ENCODE measurements at places on chromosomes 1 and 21.

GRCh38 chr1:167057241-167057688, 32.9 kb downstream of the GPA33 start:
- DNase-seq, result no peak

- no peak for DNase-seq
Observed at GRCh38 chr1:1426496-1427105, 5.5 kb upstream of the ANKRD65 start.

DNA sequence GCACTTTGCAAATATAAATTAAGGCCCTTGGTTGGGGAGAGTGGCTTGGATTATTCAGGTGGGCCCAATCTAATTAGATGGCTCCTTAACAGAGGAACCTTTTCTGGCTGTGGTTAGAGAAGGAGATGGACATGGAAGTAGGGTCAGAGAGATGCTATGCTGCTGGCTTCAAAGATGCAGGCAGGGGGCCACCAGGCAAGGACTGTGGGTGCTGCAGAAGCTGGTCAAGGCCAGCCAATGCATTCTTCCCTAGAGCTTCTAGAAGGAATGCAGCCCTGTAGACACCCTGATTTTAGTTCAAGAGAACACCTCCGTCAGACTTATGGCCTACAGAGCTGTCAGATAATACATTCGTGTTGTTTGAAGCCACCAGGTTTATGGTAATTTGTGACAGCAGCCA, 3.7 kb upstream of the TMEM9 start:
- DNase-seq, result no peak

DNA sequence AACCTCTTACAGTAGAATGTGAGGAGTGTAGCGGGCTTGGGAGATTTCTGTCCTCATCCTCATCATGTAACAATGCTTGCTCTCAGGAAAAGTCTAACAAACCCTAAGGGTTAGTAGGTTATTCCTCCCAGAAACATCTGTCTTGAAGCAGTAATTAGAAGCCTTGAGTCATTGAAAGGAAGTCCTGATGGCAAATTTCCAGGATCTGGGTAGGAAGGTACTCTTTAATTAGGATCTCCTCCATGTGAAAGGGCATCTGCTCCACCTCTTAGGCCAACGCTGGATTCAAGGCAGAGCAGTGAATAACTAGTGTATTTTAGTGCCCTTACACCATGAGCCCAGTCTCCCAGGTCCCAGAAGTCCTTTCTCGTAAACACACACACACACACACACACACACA, 106.6 kb upstream of the BARHL2 start:
- no peak for DNase-seq

GRCh38 chr1:64922336-64922735, 44.0 kb downstream of the JAK1 start:
- DNase-seq, result no peak

GRCh38 chr1:30855686-30856259, 52.8 kb downstream of the SDC3 start:
- DNase-seq, result no peak

DNA sequence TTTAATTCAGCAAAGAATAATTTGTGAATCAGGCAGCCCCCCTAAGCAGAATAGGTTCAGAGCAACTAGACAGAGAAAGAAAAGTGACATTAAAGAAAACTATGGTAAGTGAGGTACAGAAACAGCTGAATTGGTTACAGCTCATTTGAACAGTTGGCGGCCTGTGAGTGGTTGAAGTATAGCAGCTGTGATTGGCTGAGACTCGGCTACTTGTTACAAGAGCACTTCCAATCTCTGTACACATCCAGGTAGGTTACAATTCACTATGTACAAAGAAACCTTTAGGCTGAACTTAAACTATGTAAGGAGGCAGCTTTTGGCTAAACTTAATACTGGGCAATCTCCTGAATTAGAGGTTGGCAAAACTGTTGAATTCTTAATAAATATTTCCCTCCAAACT, 171.1 kb upstream of the LHX8 start:
- DNase-seq, result no peak

DNA sequence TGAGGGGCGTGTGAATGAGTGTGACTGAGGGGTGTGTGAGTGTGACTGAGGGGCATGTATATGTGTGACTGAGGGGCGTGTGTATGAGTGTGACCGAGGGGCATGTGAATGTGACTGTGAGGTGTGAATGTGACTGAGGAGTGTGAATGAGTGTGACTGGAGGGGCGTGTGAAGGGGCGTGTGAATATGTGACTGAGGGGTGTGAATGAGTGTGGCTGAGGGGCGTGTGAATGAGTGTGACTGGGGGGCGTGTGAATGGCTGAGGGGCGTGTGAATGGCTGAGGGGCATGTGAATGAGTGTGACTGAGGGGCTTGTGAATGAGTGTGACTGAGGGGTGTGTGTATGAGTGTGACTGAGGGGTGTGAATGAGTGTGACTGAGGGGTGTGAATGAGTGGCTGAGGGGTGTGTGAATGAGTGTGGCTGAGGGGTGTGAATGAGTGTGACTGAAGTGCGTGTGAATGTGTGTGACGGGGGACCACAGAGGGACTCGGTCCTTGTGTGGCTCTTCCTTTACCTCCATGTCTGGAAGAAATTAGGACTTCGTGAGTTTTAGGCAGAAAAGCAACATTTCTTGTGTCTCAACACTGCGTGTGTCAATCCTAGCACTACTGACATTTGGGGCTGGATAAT, 105.8 kb downstream of the GLIS1 start:
- no peak for DNase-seq

- DNase-seq, result no peak
Observed at GRCh38 chr1:240609527-240610060, 2.4 kb downstream of the GREM2 start.

DNA sequence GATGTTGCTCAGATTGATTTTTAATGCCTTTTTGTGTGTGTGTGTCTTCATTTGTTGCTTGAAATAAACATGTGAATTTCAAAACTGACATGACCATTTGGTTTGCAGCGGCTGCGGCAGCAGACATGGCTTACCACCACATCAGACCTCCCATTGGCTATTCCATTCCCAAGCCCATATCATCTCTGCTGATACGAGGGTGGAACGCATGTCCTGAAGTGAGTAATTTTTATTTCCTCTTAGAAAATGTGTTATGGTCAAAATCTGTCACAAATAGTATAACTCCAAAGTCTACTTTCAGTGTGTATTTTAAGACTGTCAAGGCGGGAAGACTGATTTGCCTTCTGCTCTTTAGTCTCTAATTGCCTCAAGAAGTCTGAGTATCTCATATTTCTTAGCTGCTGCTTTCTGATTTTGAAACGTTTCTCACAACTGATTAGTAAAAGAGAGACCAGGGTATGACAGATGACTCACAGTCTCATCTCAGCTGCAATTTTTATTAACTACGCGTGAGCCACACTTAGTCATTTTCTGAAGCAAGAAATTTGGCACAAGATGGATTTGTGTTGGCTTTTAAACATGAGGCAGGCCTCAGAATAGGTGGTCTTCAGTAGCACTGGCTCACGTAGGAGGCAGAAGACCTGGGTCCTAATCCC, 49.0 kb downstream of the LRRC53 start:
- no peak for DNase-seq

DNA sequence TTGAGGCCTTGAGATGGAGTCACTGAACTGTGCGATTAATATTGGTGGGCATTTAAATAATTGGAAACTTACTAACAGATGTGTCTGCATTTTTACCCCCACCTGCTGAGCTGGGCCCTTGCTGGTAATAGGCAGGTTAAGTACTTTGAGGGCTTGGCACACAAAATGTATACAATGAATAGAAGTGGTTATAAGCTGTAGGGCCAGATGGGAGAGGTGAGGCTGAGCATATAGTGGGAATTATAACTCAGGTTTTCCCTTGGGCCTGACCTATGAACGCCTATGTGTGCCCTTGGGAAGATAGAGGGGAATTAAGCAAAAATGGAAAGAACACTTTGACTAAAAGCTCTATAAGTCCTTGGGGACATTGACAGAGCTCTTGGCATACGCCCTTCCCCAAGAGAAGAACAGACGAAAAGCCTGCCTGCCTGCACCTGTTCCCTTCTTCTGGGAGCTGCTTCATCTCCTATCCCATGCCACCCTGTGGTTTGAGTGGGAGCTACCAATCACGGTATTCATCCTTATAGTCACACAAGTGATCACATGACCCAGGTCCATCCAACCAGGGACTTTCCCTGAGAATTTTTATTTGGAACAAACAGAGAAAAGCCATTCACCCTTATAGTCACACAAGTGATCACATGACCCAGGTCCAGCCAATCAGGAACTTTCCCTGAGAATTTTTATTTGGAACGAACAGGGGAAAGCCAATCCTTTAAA, 260.7 kb upstream of the CSF3R start:
- DNase-seq, result no peak

GRCh38 chr1:217315346-217315745, 315.5 kb downstream of the GPATCH2 start:
- DNase-seq, result no peak

- no peak for DNase-seq
Observed at GRCh38 chr1:76482272-76482671, 385.0 kb upstream of the ST6GALNAC5 start.

DNA sequence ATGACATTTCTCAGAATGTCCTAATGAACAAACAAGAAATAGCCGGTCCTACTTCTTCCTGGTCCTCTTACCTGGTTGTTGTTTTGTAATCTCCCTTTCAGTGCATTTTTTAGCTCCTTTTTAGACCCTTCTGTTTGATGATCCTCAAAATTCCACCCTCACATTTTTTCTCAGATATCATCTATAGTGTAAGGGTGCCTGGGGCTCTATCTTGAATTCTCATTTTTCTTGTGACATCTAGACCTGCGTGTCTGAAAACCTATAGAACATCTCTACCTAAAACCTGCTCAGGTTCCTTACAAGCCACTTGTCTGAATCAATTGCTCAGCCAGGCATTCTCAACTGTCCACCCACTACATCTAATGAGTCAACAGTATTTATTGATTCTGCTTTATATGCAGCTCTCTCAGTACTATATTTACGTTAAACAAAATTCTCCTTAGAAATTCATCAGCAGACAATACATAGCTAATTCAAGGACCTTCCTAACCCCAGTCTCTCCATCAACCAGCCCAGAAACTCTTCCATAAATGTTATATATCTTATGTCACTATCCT, 36.5 kb upstream of the USH2A start:
- no peak for DNase-seq

- DNase-seq, result no peak
Observed at GRCh38 chr1:81446000-81446669, 354.6 kb upstream of the ADGRL2 start.

- no peak for DNase-seq
Observed at GRCh38 chr1:53738205-53739108, 507 bp downstream of the GLIS1 start.

GRCh38 chr1:174022976-174023277, 770 bp upstream of the RC3H1 start:
- no peak for DNase-seq

DNA sequence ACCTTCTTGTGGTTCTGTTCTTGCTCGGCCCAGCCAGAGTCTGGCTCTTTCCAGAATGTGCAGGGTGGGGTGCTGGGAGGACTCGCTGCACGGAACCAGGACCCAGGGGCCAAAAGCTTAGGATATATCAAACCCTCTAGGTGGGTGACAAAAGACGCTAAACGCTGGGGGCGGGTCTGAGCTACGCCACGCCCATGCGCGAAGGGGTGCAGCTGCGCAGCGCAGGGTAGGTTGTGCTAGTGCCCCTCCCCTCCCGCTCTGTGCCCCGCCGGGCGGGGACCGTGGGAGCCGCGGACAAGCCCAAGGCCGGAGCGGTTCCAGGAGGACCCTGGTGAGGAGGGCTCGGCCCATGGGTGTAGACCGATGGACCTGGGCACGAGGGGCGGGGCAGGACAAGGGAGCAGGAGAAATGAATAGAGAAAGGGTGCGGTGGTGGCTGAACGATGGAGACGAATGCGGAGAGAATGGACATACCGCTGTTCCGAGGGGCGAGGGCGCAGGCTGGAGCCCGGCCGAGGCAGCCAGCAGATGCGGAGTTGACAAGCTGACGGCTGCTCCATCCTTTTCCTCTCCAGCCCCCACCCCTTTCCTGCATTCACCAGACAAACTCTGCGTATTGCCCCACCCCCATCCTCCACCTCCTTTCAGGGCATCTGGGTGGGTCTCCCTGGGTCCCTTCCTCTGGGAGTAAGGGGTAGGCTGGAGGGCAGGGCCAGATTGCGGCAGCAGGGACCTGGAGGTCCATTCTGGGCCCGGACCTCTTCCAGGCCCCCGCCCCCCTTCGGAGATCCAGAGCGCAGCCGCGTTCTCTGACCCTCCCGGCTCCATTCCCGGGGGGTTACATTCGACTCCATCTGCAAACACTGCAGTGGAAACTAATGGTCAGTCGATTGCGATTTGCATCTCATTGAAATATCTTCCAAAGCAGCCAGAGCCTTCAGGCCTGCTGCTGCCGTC, at the start of gene RUSC1:
RUSC1 (plus strand) TSS at position 234 of the 957 bp plus-strand sequence. CDS start 880 bp downstream, outside the sequence.
- peak; percentile 34 for DNase-seq

DNA sequence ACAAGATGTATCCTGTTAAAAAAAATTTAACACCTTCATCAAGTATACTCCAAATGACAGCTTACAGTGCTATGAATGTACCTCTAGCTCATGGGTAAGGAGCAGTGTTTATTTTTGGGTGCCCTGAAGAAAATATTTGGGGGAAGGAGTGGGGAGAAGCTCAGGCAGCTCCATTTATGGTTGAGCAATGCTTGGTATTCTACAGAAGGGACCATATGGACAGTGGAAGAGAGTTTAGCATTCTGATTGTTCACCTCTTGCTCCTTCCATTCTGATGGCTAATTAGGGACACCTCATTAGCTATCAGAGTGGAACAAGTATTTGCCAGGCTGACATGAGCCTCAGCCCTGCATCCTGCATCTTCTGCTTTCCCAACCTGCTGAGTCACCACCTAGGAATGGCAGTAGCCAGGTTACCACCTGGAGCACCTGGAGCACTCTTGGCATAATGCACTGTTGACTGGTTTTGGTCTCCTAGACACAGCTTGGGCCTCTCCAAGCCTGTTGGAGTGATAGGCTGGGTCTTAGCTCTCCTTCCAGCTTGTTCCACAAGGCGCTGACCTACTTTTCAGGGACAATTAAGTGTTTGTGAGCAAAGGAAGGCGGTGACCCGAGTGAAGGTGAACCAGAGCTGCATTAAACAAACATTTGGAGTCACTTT, 62.0 kb upstream of the MACF1 start:
- DNase-seq, result no peak

DNA sequence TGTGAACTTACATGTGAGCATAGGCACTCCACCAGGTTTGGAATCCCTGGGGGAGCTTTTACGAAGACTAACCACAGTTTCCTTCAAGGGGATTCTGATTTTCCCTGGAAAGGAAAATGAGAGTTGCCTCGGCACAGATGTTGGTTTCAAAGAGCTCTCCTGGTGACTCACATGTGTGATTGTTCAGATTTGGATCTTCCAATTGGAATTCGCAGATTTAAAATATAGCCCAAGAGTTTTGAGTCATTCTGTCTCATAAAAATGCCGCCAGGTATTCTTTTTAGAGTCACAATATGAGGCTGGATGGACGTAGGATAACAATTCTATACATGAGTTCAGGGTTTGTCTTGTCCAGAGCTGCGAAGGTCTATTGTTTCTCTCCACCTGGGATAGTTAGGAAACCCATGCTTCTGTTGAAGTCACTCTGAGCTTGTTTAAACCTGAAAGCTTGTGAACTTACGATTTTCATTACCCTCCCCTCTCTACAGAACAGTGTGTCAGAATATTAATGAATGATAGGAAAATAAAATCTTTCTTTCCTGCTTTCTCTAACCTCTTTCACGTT, 64.9 kb downstream of the TGFB2 start:
- DNase-seq, result no peak

All from thoracic aorta (tissue), 2 donors.